ENCODE measurements at places on chromosomes 7 and 10.

GRCh38 chr10:110461530-110461929, 36.2 kb upstream of the DUSP5 start:
- DNase-seq = peak; percentile 47

DNA sequence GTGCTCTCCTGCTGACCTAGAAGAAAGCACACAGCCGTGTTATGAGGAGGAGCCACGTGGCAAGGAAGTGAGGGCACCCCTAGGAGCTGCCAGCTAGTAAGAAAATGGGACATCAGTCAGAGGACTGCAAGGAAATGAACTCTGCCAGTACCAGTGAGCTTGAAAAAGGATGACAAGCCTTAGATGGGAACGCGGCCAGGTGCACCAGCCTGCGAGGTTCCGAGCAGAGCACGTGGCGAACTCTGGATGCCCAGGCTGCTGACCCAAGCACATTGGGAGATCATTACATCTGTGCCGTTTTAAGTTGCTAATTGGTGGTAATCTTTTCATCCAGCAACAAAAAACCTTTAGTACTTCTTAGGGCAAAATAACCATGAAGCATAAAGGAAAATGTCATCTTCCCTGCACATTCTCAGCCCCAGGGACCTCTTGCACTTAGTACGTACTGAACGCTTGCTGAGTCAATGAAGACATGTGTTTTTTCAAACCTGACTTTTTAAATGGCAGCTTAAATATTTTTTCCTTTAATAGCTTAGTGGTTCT, 69.4 kb downstream of the AMZ1 start:
- no peak for DNase-seq

DNA sequence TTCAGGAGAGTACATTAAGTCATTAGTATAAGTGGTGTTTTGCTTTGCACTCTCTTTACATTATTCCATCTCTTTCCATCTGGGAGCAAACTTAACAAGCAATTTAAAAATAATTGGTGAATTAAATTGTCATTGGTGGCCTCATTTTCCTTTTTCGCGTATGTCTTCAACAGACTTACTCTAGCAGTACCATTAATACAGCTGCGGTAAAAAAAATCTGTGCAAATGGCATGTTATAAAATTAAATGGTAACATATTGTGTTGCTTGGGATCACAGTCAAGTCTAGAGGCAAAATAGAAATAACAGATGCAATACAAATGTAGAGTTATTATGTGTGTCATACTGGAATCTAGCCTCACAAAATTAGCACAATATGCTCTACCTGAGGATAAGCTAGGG, 322.4 kb downstream of the PCDH15 start:
- DNase-seq = no peak

DNA sequence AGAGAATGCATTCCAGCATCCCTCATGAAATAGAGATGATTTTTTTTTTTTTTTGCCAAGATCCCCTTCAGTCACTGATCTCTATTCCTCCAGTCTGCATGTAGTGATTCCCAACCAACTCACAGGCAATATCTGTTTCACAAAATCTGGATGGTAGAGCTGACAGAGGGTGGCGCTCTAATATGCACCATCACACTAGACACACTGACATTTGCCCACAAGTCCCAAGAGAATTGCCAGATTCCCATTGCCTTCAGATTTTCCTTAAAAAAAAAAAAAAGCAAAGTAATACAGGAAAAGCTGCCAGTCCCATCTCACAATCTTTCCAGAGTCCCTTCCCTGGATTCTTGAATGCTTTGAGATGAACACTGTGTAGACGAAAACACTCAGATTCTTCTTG, 301.0 kb downstream of the SORCS1 start:
- no peak for DNase-seq

- no peak for DNase-seq
Observed at GRCh38 chr7:38232502-38233366, 40.7 kb downstream of the TARP start.

DNA sequence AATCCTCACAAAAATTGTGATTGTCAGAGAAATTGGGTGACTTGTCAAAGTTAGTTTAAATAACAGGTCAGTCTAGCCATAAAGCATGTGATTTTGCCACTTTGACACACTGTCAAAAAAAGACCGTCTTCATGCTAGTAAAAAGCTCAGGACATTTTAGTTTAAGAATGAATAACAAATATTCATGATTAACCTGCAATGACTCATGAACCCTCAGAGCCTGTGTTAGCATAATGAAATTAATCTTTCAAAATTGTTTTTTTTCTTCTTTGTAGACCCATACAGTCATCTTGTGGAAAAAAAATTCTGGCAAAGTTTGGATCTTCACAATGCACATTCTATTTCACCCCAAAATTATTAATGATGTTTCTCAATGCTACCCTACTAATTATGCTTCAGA, 255.2 kb upstream of the POT1 start:
- no peak for DNase-seq

DNA sequence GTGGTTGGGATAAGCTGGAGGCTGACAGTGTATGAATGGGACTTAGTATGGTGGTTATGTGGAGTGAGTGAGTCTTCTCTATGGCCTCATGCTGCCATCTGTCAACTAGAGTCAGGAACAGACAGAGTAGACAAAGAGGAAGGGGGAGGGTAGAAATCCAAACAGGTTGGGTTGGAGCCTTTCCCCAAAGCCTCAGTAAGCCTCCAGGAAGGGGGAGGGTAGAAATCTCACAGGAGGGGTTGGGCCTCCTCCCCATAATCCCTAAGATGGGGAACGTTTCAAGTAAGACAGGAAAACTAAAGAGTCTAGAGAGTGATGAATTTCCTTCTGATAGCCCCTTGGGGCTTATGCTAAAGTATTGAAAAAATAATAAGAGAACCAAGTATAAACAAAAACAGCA, 2.0 kb upstream of the AKR1B15 start:
- DNase-seq = peak; percentile 4

- DNase-seq = no peak
Observed at GRCh38 chr7:35725280-35725680, 30.3 kb upstream of the HERPUD2 start.

DNA sequence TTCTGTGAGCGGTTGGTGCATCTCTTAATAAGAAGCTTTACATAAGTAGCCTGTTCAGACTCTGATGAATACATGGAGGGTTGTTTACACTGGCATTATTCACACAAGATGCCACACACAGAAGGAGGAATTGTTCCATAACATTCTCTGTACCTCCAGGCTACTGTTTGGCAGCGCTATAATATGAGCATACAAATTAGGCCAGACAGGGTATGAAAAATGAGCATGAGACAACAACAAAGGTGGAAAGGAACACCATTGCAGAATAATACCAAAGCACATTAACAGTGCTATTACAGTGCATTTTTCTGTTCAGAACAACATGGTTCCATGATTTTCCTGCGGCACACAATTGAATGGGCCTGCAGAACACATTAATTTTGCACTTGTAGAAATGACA, 417.2 kb upstream of the C7orf33 start:
- DNase-seq = no peak

DNA sequence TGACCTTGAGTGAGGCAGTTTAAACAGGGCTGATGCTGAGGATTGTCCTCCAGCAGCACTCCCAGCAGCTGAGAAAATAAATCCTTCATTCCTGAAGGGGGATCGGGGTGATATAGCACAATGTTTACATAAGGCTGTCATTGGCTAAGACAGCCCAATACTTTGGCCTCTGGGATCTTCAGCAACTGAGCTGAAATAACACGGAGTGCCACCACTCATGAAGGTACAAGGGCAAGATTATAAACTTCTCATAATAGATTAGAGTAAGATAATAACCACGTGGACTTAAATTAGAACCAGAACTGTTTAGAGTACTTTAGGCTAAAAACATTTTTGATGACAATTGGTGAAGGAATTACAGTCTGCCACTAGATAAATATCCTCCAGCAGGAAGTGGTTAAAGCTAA, 70.0 kb upstream of the PAPSS2 start:
- DNase-seq = peak; percentile 82

- DNase-seq = peak; percentile 86
Observed at GRCh38 chr7:47253650-47254080, 328.2 kb downstream of the TNS3 start.

DNA sequence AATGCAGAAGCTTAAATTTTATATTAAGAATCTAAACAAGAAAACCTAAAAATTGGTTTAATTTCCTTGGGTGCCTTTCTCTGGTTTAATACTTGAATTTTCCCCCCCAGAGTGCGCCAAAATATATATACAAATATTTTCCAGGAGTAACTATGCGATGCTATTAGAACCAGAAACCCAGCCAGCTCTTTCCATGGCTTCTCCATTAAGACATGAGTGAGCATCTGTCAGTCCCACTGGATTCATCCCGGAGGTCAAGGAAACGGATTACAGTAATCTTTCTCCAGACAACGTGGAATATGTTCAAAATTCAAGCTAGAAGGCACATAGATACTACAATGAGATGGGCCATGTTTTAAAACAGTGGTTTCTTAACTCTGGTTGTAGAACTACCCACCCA, 148.8 kb downstream of the TAX1BP1 start:
- no peak for DNase-seq

DNA sequence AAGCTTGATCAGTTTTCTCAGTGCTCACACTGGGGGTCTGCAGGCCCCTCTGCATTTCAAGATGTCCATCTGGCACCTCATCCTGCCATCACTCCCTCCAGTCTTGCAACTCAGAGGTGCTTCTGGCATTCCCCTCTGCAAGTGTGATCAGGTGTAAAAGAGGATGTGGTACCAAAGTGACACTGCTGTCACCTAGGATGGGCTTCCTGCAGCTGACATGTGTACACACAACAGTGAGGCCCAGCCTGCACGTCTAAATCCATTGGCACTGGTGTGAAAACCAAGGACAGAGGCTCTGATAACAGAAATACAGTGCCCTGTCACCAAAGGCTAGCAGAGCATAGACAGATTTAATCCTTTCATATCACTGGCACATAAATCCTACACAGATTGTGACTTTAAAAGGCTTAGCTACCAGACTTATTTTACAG, 162.5 kb upstream of the CELF2 start:
- DNase-seq = no peak

- no peak for DNase-seq
Observed at GRCh38 chr10:61021926-61022325, 77.9 kb upstream of the RHOBTB1 start.

- DNase-seq = peak; percentile 90
Observed at GRCh38 chr10:5543623-5544022, 18.9 kb downstream of the CALML3 start.

DNA sequence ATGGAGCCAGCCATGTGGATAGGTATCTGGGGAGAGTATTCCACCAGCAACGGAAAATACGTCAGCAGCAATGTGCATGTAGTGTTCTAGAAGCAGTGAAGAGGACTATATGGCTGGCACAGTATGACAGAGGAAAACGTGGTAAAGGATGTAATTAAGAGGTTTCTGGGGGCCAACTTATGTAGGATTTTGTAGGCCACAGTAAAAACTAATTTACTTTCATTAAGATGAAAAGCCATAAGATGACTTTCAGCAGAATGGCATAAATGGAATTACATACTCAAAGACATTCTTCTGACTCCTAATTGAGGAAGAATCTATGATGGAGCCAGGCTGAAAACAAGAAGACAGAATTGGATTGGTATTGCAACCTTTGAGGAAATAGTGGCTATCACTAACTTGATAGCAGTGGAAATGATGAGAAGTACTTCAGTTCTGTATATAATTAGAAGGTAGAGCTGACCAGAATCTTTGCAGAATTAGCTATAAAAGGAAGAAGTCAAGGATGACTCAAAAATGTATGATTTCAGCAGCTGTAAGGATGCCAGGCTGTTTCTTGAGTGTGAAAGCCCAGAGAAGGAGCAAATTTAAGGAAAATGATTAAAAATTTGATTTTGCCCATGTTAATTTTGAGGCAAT, 156.7 kb downstream of the MBL2 start:
- peak; percentile 66 for DNase-seq

GRCh38 chr10:23892296-23892695, 316.6 kb upstream of the KIAA1217 start:
- DNase-seq = no peak

GRCh38 chr7:117946151-117946633, 73.0 kb upstream of the CTTNBP2 start:
- DNase-seq = no peak

DNA sequence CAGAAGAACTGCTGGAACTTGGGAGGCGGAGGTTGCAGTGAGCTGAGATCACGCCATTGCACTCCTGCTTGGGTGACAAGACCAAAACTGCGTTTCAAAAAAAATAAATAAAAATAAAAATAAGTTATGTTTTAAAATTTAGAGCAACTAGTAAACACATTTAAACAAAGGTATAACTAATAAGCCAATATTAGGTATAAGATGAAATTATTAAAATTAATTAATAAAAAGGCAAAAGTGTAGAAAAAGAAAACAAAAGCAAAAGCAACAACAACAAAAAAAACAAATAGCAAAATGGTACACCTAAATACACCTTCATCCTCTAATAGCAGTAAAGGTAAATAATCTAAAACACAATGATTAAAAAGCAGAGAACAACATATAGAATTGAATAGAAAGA, 6.2 kb upstream of the OR6B1 start:
- no peak for DNase-seq

- no peak for DNase-seq
Observed at GRCh38 chr10:91860885-91861284, 48.4 kb downstream of the FGFBP3 start.

DNA sequence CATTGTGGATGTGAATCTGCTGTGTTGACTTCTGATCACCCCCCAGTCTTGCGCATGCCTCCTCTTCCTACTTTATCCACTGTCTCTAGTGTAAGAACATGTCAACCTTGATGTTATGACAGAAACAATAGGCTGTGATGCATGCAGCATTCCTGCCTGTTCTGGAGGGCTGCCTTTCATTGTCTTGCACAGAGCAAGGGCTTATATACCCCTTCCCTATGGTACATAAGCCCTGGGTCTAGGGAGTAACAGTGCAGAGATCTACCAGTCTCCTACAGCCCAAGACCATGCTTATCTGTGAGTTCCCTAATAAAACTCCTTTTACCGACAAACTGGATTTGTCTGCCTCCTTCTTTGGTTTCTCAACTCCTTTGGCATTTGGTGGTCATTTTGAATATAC, 177.0 kb upstream of the STK17A start:
- no peak for DNase-seq

DNA sequence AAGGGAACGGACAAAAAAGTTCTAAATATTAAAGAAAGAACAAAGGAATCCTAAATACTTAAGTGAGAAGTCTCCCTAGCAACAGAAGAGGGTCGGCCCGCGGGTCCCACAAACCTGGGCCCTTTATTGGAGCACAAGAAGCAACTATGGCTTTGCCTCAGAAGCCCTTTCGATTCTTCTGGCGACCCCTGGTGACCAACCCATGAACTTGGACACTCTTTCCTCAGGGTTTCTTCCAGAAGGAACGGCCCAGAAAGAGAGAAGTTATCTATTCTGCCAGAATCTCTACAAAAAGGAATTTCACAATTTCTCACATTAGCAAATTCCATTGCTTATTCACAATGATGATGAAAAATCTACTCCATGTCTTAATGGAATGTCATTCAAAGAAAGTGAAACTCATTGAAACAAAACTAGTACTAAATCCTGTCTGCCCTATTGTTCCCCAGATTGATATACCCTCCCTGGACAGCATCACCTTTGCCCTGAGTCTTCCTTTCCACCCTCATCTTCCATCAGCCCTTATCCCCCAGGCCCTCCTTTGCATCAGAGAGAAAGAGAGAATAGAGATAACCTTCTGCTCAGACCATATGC, 43.7 kb downstream of the CPVL start:
- peak; percentile 61 for DNase-seq

All from EH (cell line).